SK-MEL-5 (cell line): ENCODE measurements at places on chromosomes 7 and 10. TPM values are rescaled to one million over a fixed set of nuclear protein-coding genes. Genes with fewer than 3 reads are reported as not detected.

The ARF5 gene
- total RNA-seq: 138 and 147 TPM in 2 replicates

The MCMBP gene
- total RNA-seq: 39.6 and 41.1 TPM in 2 replicates

The TUBAL3 gene
- 0.08 TPM in 1 of 2 replicates, not detected in the other for total RNA-seq

The LHPP gene
- 4.7 and 5.7 TPM in 2 replicates for total RNA-seq

The PWWP2B gene
- 6.4 and 7.6 TPM in 2 replicates for total RNA-seq

The CRTAC1 gene
- total RNA-seq: 1.8 and 2.6 TPM in 2 replicates

The TMEM184A gene
- 0.16 and 0.19 TPM in 2 replicates for total RNA-seq

The CYP3A4 gene
- not detected in 2 replicates for total RNA-seq

The FOXI2 gene
- total RNA-seq: not detected in 2 replicates

The FUOM gene
- 22.1 and 30.2 TPM in 2 replicates for total RNA-seq

The SOSTDC1 gene
- total RNA-seq: 8.1 and 8.7 TPM in 2 replicates

The SPDYE9 gene
- not detected in 2 replicates for total RNA-seq

DNA sequence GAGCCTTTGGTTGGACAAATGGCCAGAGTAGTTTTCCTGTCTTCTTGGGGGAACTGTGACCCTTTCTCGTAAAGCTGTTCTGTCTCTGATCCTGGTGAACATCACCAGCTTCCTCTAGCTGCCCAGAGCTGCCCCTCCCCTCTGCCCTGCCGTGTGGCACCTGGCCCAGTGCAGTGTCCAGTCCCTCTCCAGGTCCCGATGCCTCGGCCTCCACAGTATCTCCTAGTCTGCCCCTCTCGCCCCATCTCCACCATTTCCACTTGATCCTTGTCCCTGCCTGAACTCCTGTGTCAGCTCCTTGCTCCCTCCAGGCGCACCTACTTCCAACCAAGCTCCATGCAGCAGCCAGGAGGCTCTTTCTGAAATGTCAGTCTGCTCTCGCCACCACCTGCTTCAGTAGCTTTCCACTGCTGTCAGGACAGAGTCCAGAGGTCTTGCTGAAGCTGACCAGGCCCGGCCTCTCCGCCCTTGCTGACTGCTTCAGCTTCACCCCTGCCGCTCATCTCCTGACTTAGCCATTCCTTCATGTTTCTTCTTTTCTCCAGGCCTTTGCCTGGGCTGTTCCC is 133.6 kb downstream of the GRK5 start:
- no peak for DNase-seq

DNA sequence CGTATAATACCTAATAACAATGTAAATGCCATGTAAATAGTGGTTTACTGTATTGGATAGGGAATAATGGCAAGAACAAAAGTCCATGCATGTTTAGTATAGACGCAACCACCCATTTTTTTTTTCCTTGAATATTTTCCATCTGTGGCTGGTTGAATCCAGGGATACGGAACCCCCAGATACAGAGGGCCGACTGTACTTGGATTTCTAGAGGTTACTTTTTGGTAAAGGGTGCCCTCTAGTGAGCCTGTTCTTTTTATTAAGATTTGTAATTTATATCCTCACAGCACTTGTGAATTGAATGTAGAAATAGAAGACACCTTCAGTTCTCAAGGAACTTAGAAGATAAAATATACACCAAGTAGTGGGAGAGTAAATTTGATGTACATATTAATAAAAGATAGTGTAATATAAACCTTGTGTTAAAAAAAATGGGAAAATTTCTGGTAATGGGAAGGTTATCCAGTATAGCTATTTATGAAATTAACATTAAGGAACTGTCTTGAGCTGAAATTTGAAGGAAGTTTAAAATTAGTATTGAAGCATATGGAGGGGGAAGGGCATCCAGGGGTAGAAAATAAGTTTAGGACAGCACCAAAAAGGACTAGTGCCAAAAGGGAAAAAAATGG is 32.0 kb downstream of the EXOC6 start:
- DNase-seq: peak; percentile 63

DNA sequence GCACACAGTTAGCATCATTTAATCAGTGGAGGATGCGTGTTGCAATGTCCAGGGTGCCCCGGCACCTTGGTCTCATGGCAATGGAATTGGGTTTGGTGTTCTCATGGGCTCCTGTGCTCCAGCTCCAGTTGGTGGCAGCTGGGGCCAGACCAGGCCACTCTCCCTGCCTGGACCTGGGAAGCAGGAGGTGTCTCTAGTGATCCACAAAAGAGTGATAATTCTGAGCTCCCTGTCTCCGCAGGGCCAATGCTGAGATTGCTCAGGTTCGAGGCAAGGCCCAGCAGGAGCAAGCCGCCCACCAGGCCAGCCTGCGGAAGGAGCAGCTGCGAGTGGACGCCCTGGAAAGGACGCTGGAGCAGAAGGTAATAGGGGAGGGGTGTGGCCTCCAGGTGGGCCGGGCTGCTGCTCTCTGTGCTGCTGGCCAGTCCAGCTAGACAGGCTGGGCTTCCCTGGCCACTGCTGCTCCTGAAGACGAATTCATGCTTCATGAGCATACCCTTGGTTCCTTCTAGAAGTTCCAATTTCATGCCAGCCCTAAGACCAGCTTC is 21.7 kb upstream of the BTBD16 start:
- DNase-seq: no peak

GRCh38 chr7:69172357-69173077 is 425.8 kb upstream of the AUTS2 start:
- DNase-seq: no peak

- DNase-seq: no peak
These were observed 32.8 kb downstream of the MKRN1 start for GRCh38 chr7:140446467-140446866.

GRCh38 chr7:24965831-24966708 is 13.9 kb downstream of the OSBPL3 start:
- no peak for DNase-seq

DNA sequence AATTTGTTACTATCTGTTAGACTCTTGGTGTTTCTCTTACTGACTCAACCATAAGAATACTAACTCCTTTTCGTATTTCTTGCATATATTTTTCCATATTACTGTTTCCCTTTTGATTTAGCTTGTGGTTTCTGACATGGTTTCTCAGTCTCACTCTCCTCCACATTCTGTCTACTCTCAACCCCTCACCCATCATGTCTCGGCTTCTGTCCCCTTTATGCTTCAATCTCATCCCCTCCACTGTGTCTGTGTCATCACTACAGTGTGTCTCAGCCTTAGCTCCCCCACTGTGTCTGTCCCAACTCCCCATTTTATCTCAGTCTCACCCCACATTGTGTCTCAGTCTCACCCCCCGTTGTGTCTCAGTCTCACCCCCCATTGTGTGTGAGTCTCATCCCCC is 126.9 kb downstream of the VIPR2 start:
- DNase-seq: no peak

- DNase-seq: no peak
These were observed 74.1 kb downstream of the HERC4 start for GRCh38 chr10:68001000-68001399.

DNA sequence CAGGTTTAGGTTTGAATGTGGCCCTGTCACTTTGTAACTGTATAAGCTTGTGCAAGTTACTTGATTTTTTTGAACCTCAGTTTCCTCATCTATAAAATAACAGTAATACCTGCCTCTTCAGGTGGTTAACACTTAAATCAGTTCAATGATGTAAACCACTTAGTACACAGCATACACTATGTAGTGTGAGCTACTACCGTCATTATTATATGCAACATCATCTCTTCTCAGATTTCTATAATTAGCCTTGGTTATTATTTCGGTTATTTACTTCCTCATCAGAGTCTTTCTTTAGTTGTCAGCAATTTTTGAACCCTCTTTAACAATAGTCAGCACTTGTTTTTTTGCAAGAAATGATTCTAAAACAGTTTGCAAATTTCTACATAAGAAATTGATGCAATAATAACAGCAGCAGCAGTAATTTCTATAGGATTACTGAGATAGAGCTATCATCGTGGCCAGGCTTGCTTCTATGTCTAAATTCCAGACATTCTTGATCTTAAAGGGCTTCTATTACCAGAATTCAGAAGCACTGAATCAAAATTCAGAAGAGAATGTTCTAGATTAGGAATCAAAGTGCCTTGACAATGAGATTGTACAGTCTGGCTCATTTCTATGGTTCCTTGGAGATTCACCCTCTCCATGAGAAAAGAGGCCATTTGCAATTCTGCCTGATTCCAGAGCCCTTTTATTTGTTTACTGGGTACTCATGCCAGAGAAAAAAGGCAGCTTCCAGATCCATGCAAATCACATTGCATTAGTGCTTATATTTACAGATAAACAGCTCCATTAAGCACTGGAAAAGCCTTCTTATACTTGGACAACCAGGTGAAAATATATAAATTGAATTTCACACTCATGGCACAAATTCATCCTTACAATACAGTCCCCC is 25.0 kb upstream of the WDR11 start:
- DNase-seq: no peak

DNA sequence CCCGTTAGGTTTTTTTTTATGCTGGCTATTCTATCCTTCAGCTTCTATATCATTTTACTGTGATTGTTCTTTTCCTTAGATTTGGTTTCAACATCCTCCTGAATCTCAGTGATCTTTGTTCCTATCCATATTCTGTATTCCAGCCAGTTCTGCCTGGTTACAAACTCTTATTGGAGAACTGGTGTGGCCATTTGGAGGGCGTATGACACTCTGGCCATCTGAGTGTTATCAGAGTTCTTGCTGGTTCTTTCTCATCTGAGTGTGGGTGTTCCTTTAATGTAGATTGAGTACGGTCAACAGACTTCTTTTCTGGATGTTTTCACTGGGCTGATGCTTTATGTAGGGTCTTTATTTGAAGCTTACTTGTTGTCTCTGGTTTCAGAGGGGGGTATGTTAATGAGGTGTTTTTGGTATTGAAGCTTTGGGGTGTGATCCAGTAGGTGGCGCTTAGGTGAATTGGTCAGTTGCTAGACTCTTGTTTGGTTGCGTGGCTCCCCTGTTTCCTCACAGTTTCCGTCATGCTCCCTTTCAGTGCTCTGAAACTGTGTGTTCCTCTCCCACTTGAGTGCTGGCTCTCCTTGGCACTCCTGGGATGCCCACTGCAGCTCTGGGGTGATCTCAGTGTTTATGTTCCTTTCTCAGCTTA is 80.7 kb downstream of the FANK1 start:
- peak; percentile 35 for DNase-seq

DNA sequence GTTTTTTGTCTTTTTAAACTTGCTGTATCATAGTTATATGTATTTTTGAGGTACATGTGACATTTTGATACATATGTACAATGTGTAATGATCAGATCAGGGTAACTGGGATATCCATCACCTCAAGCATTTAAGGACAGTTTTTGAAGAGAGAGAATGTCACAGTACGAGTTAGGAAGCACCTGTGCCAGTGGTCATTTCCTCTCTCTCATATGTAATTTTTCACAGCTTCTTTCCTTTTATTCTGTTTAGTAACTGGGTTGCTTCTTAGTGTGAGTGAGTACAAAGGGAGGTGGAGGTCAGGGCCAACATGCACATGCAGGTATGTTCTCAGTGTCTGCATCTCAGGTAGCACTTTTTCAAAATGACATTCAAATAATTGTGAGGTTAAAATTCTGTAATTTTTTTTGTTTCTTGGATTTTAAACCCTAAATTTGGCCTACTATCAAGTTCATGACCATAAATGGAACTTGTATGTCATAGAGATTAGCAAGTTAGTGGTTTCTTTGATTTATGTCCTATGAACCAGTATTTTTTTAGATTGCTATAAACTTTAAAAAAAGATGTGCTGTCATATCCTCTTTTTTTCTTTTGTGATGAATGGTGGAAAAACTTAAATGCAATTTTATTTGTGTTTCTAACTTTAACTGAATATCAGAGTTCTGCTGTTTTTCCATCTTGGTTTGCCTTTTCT is 42.7 kb downstream of the SNX10 start:
- DNase-seq: no peak

GRCh38 chr10:48614481-48615390 is 9.9 kb upstream of the ARHGAP22 start:
- peak; percentile 9 for DNase-seq

DNA sequence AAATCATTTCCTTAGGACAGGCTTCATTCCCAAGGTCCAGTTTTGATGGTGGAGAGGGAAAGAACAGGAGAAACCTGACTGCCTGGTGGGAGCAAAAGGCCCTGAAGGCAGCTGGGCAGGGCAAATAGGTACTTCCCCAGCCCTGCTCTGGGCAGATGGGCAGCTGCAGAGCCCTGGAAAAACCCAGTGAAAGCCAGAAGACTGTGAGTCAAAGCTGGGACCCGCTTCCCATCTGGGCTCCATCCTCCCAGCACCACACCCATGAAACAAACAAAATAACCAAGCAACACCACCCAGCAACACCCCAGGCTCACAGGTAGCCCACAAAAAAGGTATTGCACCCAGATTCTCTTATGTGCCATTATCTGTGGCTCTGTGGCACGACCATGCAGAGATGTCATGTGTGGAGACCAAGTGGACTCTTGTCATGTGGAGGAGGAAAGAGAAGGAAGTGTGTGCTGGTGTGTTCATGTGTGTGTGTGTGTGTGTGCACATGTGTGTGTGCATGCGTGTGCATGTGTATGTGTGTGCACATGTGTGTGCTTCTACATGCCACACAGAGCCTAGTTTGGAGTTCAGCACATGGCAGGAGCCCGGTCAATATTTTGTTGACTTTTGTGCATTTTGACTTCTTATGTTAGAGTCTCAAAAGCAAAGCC is 9.8 kb downstream of the CLRN3 start:
- no peak for DNase-seq

GRCh38 chr10:21496343-21497176 is 28.9 kb downstream of the SKIDA1 start:
- peak; percentile 52 for DNase-seq

GRCh38 chr7:51223505-51223904 is 93.1 kb downstream of the COBL start:
- no peak for DNase-seq

DNA sequence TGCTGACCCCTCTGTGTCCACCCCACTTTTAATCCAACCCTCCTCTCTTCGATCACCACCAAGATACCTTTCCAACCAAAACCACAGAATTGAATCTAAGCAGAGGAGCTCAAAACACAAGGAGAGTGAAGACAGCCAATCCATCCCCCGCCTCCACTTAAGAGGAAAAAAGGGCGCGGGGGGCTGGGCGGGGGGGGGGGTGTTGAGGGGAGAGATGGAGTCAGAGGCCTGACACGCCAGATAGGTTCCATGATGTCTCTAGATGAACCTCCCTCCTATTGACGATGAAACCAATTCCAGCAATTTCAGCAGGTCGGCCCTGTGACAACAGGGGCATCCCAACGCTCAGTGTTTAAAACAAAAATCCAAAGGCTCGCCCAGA is 1.3 kb downstream of the SORBS1 start:
- no peak for DNase-seq

GRCh38 chr10:84596585-84596984 is 268.2 kb downstream of the CCSER2 start:
- DNase-seq: no peak

GRCh38 chr10:22475651-22476600 is 130.6 kb downstream of the SPAG6 start:
- no peak for DNase-seq
